Amygdala (tissue), 56 donors: ENCODE measurements at places on chromosomes 2 and 18.

- no peak for DNase-seq
These were observed 8.7 kb downstream of the STK17B start for GRCh38 chr2:196162586-196163175.

GRCh38 chr18:65943268-65943667 lies 192.5 kb downstream of the CDH7 start:
- DNase-seq, result no peak

DNA sequence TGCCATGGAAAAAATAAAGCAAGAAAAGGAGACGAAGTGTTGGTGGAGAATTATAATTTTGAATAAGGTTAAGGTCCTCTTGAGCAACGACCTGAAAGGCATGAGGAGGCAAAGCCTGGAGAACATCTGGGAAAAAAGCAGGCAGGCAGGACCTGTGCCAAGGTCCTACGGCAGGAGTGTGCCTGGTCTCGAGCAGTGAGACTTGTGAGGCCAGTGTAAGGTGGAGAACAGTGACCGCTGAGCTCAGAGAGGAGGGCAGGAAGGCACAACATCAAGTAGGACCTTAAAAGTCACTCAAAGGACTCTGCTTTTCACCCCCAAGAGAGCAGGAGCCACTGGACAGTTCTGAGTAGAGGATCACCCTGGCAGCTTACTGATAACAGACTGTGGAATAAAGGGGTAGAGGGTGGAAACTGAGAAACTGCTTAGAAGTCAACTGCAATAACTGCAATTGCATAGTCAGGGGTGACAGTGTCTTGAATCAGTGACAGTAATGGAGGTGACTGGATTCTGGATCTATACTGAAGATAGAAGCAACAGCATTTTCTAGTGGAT lies 3.5 kb downstream of the NOL10 start:
- DNase-seq, result no peak

GRCh38 chr2:47072728-47073191 lies 82.3 kb downstream of the STPG4 start:
- no peak for DNase-seq

- DNase-seq, result no peak
These were observed 47.6 kb downstream of the ODC1 start for GRCh38 chr2:10400568-10400977.

DNA sequence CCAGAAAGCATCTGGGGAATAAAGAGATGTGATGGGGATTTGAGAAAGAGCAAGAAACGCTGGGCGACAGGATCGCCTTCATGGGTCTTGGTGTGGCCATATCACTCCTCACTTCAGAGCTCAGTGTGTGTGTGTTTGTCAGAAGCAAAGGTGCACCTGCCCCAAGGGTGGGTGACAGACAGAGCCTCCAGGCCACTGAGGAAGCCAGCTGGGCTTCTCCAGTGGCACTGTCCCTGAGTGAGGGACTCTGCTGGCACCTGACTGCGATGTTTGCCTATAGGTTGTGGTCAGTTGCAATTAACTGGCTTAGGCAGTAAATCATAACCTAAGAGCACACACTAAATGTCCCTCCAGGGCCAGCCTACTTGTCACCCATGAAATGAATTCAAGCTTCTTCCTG lies 23.5 kb upstream of the GNAL start:
- DNase-seq, result no peak

- no peak for DNase-seq
These were observed 9.4 kb downstream of the CHST10 start for GRCh38 chr2:100408104-100408503.

- no peak for DNase-seq
These were observed 31.2 kb downstream of the TFCP2L1 start for GRCh38 chr2:121253674-121254240.

GRCh38 chr2:50962731-50963130 lies 69.2 kb downstream of the NRXN1 start:
- DNase-seq, result no peak

DNA sequence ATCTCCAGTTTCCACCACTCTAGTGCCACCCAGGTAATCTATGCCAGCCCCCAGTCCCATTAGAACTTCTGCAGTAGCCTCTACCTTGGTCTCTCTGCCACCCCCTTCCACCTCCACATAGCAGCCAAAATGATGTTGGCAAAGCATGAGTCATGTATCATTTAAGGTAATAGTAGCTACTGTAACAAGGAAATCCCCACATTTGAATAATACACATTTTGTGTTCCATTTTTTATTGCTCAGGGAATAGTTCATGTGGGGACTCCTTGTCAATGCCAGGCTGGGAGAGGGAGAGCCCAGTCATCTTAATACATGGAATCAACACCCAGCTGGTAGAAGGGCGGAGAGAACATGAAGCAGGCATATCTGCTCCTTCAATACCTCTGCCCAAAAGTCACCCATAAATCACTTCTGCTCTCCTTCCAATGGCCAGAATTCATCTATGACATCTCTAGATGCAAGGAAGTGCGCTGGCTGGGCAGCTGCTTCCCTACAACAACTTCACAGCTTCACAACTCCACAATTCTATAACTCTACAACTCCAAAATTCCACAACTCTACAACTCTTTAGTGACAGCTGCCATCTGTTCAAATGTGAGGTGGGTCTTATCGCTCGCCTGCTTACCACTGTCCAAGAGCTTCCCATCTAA lies 70.6 kb upstream of the GLS start:
- DNase-seq, result no peak

DNA sequence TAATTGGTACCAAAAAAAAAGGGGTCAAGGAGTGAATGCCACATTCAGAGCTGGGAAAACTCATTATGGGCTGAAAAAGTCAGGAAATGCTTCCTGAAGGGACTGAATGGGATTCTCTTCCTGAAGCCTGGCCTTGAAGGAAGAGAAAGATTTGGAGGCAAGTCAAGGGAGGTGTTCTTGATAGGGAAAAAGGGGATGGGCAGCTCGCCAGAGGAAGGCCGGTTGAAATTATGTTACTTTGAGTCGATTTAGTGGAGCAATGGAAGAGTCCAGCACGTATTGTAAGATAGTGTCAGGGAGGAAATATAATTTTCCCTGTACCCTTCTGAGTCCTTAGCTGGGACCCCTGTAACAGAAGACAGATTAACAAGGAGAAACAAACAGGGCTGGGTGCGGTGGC lies 115.3 kb upstream of the STPG4 start:
- no peak for DNase-seq
